ENCODE measurements at places on chromosomes 12 and 14.

DNA sequence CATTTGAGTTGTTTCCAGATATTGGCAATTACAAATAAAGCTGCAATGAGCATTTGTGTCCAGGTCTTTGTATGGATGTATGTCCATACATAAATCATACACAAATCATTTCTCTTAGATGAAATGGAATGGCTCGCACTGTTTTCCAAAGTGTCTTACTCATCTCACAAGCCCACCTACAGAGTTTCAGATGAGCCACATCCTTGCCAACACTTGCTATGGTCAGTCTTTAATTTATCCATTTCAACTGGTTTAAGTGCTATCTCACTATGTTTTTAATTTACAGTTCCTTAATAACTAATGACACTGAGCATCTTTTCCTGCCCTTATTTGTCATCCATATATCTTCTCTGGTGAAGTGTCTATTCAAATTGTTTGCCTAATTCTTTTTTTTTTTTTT lies 132.9 kb upstream of the DIO3 start:
- DNase-seq, result no peak

DNA sequence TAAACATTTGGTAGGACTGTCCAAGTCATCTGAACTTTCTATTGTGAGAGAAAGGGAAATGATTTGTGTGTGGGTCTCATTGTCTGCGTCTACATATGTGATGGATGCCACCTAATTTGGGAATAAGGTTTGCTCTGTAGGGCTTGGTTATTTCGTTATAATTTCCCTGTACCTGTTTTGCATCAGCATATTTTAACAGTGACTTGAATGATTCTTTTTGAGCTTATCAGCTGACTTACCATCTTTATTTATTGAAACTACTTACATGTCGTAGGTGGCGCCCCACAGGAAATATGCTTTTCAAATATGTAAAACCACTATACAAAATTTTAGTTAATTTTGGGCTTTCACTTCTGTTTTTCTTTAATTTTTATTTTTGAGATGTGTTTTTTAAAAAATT lies 56.5 kb upstream of the BCAT1 start:
- no peak for DNase-seq

GRCh38 chr12:123026094-123026853 lies 45.8 kb downstream of the ARL6IP4 start:
- no peak for DNase-seq

- no peak for DNase-seq
Measured at GRCh38 chr12:121600702-121601336, 20.0 kb upstream of the KDM2B start.
